ENCODE measurements at places on chromosomes 2 and 18.

- DNase-seq, result no peak
These were observed 35.5 kb downstream of the ZNF521 start for GRCh38 chr18:25316381-25317018.

DNA sequence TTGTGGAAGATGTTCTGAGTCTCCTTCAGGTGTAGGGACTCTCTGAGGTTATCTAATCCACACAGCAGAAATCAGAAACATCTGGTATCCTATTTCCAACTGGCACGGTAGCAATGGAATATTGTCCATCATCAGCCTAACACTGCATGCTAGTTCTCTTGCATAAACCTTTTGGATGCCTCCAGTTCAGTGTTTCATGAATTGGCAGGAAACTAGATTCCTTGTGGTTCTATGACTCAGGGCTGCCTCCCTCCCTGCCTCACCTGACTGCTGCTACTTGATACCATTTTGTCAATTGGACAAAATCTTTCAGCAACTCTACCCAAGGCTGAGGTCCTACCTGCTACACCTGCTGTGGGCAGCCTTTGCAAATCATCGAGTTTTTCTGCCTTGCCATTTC, 130.9 kb downstream of the TPGS2 start:
- DNase-seq, result no peak

GRCh38 chr2:38948995-38949394, 59.3 kb downstream of the ARHGEF33 start:
- no peak for DNase-seq

GRCh38 chr2:20008703-20009102, 3.8 kb downstream of the MATN3 start:
- DNase-seq, result no peak

DNA sequence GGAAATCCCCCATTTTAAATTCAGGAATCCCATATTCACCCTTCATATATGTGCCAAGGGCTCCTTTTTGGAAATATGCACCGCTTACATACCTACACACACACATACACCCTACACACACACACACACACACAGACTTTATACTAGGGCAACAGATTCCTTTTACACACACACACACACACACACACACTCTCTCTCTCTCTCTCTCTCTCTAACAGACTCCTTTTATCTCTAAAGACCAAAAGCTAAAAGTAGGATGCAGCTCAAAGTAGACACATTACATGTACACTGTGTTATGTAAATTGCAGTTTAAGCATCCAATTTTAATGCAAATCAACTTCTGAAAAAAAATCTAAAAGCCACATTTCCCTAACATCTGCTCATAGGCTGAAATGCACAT, 130.9 kb upstream of the CAPN13 start:
- DNase-seq, result no peak

DNA sequence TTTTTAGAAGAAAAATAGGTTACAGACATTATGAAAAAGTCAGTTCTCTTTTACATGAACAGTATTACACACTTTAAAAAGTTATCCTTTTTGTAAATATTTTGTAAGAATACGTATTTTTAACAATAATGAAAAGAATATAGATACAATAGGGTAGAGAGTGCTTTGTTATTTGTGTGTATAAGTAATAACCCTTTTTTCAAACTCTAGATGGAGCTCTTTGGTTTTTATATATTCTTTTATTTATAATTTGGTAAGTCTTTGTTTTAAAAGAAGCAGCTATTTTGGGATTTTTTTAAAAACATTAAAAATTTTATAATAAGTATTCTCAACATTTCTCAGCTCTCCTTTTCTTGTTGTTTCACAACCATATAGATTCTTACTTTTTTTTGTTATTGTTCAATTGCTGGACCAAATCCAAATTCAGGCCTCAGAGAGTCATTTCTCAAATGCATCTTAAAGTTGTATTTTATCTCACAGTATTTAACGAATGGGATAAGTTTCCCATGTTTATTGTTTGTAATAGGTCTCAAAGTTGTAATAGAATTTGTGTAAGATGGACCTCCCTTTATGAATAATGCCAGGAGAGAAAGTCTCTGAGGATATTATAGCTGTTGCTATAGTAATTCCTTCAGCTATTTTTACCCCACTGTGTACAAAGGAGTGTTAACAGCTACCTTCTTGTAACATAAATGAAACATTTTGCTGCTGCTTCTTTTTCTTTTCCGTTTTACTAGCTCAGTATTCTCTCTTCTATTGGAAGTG, 46.4 kb downstream of the ACYP2 start:
- no peak for DNase-seq

GRCh38 chr2:223594259-223594658, 7.9 kb downstream of the SCG2 start:
- DNase-seq, result no peak

DNA sequence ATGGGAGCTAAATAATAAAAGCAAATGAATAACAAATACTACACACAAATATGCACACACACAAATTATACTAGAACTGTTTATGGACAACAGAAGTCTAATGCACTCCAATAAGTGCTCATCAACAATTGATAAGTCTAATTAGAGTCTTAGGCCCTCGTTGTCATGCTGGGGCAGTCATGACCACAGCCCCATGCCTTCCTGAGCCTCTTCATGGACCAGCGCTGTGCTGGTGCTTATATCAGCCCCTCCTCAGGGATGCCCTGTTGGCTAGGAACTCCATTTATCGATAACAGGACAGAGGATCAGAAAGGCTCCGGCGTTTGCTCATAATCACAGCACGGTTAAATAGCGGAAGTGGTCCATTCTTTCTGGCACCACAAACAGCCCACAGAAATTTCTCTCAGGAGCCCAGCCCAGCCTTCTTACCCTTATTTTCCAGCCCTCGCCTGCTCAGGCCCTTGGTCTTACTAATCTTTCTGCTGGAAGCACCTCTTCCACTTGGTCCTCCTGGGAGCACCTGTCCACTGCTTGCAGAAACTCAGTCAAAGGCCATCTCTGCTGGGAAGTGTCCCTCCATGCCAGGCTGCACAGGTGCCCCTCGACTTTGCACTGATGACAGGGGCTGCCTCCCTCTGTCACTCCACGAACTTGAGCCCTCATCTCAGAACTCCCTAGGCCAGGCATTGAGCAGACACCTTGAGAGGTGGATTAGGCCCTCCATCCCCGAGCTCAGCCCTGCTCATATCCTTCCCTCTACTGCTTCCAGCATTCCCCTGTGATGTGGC, 500.2 kb upstream of the HS6ST1 start:
- DNase-seq, result no peak

DNA sequence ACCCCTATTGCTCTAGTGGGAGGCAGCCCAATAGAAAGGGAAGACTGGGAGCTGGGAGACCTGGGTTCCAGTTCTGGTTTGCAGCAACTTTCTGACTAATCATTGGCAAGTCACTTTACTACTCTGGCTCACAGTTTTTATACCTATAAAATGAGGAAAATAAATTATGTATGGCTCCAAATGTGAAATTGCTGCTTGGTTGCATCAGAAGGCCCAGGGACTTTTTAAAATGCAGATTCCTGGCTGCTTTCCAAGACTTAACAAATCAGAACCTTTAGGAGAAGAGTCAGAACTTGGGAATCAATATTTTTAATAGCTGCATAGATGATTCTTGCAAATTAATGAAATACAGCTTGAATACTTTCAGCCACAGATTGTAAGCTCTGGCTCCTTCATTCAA, 943.9 kb downstream of the EPHA4 start:
- no peak for DNase-seq

DNA sequence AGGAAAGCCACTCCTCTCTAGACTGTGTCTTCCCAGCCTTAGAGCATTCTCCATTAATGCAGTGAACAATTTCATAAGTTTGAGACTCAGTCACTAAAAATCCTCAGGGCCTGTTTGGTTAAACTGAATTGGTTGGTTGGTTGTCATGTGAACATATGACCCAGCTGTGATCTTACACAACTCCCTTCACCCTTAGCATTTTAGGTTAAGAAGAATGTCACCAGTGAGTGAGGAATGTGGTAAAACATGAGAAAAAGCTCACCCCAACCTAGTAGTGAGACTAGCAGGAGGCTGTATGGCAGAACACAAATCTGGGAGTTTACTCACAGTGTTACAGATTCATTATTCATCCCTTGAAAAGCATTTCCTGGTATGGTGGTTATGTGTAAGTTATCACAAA, 32.4 kb downstream of the LHCGR start:
- DNase-seq, result no peak

DNA sequence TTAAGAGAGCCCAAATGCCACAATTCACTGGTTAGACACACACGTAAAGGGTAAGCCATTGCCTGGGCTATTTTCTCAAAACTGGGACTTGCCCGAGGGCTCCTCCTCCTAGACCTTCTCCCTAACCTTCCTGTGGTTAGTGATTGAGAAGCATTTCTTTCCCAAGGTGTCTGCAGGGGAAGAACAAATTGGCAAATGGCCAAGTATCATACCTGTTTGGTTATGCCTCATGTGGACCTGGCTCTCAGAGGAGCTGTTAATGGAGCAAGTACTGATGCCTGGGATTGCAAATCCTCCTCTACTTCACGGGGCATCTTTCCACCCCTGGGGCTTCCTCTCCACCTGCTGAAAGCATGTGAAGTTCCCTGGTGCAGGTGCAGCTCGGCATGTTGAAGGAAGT, 187.5 kb upstream of the CYRIA start:
- no peak for DNase-seq

DNA sequence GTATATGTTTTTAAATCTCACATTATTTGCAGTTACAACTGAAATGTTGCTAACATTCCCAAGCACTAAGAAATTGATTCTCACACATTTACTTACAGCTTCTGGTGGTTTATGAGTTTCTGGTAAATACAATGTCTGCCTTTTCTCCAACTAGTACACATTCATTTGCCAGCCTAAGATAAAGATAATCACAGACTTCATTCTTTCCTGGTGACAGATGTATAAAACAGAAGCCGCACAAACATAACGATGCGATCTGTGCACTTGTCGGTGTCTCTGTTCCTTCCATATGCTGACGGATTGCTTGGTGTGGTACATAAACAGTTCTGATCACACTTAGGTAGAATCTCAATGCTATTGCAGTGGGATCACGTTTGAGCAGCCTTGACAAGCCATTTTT, 100.4 kb upstream of the DDX18 start:
- no peak for DNase-seq

DNA sequence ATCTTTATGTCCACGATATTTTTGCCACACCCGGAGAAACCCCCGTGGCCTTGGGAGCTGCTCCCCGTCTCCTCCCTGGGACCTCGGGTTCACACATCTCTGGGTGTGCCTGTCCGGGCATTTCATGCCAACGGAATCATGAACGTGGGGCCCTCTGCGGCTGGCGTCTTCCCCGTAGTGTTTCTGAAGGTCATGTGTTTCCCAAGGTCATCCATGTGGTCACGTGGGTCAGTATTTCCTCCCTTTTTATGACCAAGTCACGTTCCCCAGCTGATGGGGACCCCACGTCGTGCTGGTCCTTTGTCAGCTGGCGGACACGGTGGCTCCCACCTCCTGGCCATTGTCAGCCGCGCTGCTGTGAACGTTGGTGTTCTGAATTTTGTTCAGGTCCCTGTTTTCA, 135.7 kb downstream of the NFATC1 start:
- no peak for DNase-seq

DNA sequence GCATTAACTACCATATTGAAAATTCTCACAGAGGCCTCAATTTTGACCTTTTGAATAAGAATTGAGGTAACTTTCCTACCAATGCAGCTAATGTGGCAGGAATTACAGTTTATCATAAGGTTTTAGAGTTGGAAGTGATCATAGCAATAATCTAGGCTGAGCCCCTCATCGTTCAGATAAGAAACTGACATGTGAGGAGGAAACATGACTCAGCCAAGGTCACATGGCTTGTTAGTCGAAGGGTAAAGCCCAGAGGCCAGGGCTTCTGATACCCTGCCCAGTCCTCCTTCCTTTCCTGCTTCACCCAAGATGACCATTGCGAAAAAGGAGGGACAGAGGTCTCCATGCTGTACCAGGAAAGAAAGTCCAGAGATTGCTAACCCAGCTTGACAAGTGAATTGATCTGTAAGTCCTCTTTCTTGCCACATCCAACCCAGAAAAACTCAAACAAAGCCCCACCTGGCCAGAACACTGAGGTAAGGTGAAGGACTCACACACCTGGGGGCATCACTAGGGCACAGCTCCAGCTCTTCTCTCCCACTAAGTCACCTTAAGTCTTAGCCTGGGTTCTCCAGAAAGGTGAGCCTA, 174.8 kb downstream of the EN1 start:
- no peak for DNase-seq

DNA sequence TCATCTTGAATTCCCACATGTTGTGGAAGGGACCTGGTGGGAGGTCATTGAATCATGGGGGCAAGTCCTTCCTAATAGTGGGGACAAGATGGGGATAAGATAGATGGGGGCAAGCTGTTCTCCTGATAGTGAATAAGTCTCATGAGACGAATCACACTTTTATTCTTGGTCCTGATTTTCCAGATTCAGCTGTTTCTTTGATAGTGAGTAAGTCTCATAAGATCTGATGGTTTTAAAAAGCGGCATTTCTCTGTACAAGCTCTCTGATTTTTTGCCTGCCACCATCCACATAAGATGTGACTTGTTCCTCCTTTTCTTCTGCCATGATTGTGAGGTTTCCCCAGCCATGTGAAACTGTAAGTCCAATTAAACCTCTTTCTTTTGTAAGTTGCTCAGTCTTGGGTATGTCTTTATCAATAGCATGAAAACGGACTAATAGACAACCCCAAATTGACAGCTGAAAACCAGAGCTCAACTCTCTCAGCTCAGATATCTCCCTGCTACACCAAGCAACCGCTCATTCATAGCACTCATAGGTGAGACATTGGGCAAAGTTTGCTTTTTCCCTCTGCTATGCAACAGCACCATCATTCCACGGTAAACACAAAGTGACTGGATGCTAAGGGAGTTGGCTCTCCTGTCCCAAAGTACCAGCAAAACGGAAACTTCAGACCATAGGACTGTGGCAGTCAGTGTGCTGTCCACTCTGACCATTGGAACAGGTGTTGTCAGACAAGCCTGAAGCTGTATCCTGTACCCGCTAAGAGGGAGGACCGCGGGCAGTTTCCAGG, 44.9 kb upstream of the TBC1D8 start:
- DNase-seq, result no peak

- no peak for DNase-seq
These were observed 401.8 kb downstream of the GALR1 start for GRCh38 chr18:77651441-77651840.

Measured in head of caudate nucleus (tissue), 42 donors.